ENCODE measurements at places on chromosomes 12 and 14.

DNA sequence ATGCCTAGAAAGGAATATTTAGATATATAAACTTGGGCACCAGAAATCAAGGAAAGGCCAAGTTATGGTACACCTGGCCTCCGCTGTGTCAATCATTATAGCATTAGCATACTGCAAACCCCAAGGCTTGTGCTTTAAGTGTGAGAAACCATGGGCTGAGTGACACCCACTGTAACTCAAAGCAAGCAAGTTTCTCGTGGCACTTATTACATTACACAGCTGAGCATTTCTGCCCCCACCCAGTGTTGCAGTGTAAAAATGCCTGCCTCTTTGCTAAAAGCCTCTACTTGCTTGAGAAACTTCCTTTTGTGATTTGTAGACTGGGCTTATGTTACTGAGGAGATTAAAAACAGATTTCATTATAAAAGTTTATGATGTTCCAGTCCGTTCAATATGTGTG is 122.0 kb downstream of the TGFB3 start:
- no peak for DNase-seq

- no peak for DNase-seq
Observed at GRCh38 chr14:57982804-57983634, 117.1 kb upstream of the SLC35F4 start.

- no peak for DNase-seq
Observed at GRCh38 chr12:77437206-77437605, 371.8 kb upstream of the E2F7 start.

- DNase-seq, result no peak
Observed at GRCh38 chr12:93256256-93256969, 121.3 kb upstream of the NUDT4 start.

GRCh38 chr14:49905989-49906388 is 13.1 kb downstream of the ARF6 start:
- no peak for DNase-seq

DNA sequence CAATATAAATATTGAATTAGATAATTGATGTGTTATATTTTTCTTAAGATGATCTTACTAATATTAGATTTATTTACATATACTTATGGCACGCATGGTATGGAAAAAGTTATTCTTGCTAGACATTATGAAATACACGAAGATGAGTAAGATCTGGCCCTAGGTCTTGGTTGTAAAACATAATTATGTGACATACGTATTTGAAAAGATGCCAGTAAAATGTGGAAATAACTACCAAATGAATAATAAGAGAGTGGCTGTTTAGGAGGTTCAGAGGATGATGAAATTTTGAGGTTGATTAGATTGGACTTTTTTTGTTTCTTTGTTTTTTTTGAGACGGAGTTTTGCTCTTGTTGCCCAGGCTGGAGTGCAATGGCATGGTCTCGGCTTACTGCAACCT is 41.3 kb downstream of the FANCM start:
- DNase-seq, result no peak

DNA sequence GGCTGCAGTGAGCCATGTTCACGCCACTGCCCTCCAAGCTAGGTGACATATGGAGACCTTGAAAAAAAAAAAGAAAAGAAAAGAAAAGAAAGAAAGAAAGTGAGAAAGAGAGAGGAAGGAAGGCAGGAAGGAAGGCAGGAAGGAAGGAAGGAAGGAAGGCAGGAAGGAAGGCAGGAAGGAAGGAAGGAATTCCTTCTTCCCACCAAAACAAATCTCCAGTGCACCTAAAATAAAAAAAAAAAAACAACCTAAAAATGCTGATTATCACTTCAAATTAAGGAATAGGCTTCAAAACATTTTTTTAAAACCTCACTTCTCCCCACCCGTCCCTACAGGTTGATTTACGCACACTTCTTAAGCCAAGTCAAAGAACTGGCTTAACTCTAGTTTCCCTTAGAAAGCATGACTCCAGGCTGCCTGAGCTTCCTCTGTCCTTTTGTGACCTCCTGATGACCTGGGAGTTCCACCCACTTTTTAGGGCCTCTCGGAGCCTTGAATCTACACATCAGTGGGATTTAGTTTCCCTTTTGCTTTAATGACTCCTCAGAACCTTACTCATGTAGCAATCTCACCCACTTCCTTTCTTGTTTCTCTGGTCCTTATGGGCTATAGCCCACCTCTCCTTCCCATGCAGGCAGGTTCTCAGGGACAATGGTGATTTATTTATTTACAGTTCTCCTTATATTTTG is 18.6 kb downstream of the DUSP6 start:
- no peak for DNase-seq

GRCh38 chr12:27003421-27004381 is 10.5 kb downstream of the TM7SF3 start:
- no peak for DNase-seq

DNA sequence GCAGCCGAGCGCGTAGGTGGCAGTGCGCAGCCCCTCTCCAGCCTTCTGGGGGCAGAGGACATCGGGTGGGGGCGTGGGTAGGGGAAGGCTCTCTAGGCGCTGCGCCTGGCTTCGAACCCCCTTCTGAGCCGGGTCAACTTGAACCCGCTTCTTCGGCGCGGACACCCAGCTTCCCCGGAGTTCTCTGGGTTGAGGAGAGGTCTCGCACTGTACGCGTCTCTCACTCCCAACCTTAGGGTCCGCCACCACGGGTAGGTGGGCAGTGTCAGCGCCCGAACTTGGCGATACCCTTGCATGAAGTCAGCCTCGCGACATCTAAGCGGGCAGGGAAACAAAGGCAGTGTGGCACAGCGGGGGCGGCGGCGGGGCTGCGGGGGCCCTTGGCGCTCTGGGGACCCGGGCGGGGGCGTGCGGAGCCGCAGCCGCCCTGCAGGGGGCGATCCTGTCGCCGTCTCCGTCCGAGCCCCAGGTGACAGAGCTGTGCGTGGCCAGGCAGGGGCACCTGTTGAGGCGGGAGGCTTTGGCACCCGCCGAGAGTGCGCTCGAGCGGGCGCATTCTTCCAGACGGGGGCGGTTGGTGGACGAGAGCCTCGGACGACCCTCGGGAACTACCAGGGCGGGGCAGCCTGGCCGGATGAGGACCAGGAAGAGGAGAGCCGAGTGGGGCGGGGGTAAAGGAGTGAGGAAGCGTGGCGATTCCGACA is 1.1 kb downstream of the GALNT16 start:
- no peak for DNase-seq

All from activated T-cell treated with anti-CD3 and anti-CD28 coated beads for 1 hour (primary cell).